ENCODE measurements at places on chromosomes 7 and 10.

DNA sequence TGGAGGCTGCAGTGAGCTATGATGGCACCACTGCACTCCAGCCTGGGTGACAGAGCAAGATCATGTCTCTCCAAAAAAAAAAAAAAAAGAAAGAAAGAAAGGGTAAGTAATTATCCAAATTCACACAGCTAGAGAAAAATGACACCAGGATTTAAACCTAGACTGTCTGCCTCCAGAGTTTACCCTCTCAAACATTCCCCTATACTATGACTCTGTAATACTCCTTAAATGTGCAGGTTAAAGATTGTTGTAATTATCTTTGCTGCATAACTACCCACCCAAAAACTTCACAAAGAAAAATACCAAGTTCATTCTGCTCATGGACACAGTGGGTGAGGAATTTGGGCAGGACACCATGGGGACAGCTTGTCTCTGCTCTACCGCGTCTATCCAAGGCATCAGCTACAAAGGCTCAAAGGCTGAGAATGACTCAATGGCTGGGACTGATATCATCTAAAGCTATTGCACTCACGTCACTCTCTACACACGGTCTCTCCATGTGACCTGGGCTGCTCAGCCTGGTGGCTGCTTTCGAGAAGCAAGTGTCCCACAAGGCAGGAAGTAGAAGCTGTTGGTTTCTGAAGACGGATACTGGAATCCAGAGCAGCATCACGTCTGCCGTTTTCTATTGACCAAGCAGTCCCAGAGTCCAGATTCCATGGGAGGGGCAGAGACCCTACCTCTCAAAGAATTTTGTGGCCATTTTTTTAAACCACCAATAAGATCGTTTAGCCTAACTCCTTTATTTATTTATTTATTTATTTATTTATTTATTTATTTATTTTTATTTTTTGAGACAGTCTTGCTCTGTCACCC, 185.7 kb upstream of the AUTS2 start:
- no peak for DNase-seq

- no peak for DNase-seq
Measured at GRCh38 chr10:19941206-19941880, 125.1 kb downstream of the PLXDC2 start.

DNA sequence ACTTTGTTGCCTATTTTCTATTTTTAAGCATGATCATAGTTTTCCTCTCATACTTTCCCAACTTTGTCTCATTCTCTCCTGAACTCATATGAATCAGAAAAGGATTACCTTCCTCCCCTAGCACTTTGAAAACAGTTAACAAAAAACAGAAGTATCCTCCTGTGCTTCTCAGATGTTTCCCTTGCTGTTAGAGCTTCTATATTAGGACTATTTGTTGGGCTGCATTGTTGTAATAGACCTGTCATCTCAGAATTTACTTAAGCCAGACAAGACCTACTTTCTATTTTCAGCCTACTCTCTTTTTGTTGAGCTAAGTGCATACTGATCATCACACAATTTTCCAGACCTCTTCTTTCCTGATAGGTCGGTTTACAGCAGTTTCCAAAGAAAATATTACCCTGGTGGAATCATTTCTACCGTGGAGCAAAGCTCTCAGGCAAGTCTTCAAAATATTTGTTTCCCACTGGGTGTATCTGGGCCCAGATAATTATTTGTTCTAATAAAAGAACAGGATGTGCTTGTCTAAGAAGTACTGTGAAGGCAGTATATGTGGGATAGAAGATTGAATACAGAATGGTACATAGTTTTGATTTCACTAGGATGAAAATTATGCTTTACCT, 411.9 kb upstream of the KLF6 start:
- DNase-seq: no peak

DNA sequence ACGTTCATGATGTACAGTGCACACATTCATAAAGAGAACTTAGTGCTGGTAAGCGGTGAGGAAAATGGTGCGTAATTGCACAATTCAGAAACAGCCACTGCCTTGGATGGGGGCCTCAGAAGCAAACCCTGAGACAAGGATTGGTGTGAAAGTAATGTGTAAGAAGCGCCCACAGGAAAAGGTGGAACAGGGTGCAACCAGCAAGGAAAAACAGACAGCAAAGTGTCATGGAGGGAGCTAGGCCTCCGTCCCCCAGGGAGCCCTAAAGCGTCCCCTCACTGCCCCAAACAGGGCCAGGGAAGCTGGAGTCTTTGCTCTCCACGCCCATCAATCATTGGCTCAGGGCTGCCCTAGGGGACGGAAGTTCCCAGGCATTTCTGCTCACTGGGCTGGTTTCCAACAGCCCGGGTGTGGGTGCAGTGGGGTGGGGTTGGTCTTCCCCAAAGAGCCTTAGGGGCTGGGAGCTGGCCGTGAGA, 9.6 kb upstream of the C10orf105 start:
- no peak for DNase-seq

GRCh38 chr7:42645906-42646305, 266.0 kb downstream of the C7orf25 start:
- DNase-seq: no peak

GRCh38 chr10:54985732-54986131, 184.7 kb upstream of the PCDH15 start:
- no peak for DNase-seq

- no peak for DNase-seq
Measured at GRCh38 chr10:129033790-129034272, 433.2 kb upstream of the MGMT start.

GRCh38 chr10:128035557-128035973, 90.7 kb downstream of the MKI67 start:
- no peak for DNase-seq

DNA sequence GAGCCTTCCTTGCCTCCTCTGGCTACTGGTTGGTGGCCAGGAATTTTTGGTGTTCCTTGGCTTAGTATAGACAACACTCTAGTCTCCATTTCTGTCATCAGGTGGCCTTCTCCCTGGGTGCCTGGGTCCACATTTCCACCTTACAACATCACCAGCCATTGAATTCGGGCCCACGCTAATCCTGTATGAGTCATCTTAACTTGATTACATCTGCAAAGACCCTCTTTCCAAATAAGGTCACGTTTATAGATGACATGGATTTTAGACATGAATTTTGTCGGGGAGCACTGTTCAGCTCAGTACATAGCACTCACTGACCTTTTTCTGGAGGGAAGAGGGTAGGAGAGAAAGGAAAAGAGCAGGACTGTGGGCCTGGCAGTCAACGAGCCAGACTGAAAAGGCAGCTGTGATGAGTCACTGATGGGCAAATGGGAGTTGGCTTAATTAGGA, 39.4 kb downstream of the MMRN2 start:
- DNase-seq: no peak

- no peak for DNase-seq
Measured at GRCh38 chr10:44965651-44966097, 6.1 kb downstream of the RASSF4 start.

- no peak for DNase-seq
Measured at GRCh38 chr10:31959461-31960173, 31.0 kb upstream of the ARHGAP12 start.

GRCh38 chr10:119268871-119269506, 61.6 kb downstream of the GRK5 start:
- no peak for DNase-seq

DNA sequence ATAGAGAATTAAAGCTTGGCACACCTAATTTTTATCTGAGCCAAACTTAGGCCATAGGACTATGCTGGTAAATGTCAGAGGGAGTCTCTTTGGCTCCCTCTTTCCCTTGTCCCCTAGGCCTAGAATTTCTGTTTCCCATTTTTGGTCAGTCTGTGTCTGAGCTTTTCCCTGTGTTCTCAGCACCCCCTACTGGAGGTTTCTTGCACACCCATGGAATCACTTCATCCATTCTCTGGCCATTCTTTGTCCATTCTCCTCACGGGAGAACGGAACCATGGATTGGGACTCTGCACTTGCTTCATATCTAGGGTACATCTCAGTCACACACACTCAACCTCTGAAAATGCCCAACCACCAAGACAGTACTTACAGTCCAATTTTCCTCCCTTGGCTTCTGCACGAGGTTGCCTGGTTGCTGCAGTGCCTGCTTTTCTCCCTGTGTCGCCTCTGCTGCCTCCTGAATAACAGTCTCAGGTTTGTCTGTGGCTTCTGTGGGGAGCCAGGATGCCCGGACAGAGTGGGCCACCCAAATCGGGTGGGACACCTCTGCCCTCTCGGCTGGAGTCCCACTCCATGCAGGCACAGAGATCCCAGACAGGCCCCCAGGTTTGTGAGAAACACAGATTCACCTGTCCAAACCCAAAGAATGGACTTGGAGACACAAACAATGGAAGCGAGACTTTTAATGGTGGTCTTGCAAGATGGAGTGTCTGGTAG, 35.1 kb upstream of the DNAH11 start:
- DNase-seq: peak; percentile 28

- DNase-seq: no peak
Measured at GRCh38 chr10:10542477-10542876, 475.2 kb upstream of the CELF2 start.

GRCh38 chr7:44489955-44490350, 505 bp downstream of the NUDCD3 start:
- no peak for DNase-seq

GRCh38 chr7:71477441-71477840, 345.5 kb downstream of the GALNT17 start:
- DNase-seq: no peak

Data from iPS DF 19.7 (cell line).